ENCODE measurements at places on chromosomes 6 and 20. TPM values are rescaled to one million over a fixed set of nuclear protein-coding genes. Genes with fewer than 3 reads are reported as not detected.

RMND1 gene
- 21.7 TPM for total RNA-seq

OR12D3 gene
- total RNA-seq: not detected

C20orf202 gene
- total RNA-seq: 0.49 TPM

CPXM1 gene
- 0.12 TPM for total RNA-seq

PLCG1 gene
- total RNA-seq: 64.4 TPM

FOXA2 gene
- not detected for total RNA-seq

CCM2L gene
- total RNA-seq: 4.4 TPM

CYP21A2 gene
- 0.27 TPM for total RNA-seq

DEFB124 gene
- not detected for total RNA-seq

PROKR2 gene
- total RNA-seq: not detected

COL19A1 gene
- total RNA-seq: not detected

LST1 gene
- 7.0 TPM for total RNA-seq

SLC29A1 gene
- 83.1 TPM for total RNA-seq

Measured in lower leg skin (tissue), 4 donors.